Stimulated activated CD4-positive, alpha-beta T cell treated with anti-CD3 and anti-CD28 coated beads, Interleukin-12 subunit alpha, Interleukin-12 subunit beta, amount 100 ng/mL, for 4 hours (primary cell): ENCODE measurements at places on chromosomes 12 and 14.

DNA sequence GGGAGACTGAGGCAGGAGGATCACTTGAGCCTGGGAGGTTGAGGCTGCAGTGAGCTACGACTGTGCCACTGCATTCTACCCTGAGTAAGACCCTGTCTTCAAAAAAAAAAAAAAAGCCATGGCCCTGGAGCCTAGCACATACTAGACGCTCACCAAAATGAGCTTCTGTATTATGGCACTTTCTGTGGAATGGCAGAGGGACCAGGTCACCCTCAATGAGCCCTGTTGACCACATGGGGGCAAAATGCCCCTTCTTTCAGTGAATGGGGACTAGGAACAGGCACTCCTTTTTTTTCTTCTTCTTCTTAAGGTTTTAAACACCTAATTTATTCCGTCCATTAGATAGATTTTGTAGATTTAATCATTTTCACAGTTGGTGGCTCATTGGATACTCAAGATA lies 50.5 kb downstream of the FAM222A start:
- no peak for DNase-seq

- DNase-seq: peak; percentile 34
Measured at GRCh38 chr14:24274101-24274543, 2.7 kb upstream of the RABGGTA start.

- DNase-seq: no peak
Measured at GRCh38 chr12:25797386-25797785, 161.1 kb upstream of the RASSF8 start.

DNA sequence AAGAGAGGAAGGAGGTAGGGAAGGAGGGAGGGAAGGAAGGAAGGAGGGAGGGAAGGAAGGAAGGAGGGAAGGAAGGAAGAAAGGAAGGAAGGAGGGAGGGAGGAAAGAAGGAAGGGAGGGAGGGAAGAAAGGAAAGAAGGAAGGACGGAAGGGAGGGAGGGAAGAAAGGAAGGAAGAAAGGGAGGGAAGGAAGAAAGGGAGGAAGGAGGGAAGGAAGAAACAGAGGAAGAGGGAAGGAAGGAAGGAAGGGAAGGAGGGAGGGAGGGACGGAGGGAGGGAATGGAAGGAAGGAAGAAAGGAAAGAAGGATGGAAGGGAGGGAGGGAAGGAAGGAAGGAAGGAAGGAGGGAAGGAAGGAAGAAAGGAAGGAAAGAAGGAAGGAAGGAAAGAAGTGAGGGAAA lies 22.4 kb upstream of the CCDC63 start:
- DNase-seq: no peak

GRCh38 chr12:125079648-125080645 lies 14.7 kb downstream of the AACS start:
- DNase-seq: no peak

GRCh38 chr12:179131-179884 lies 34.6 kb downstream of the SLC6A12 start:
- no peak for DNase-seq

DNA sequence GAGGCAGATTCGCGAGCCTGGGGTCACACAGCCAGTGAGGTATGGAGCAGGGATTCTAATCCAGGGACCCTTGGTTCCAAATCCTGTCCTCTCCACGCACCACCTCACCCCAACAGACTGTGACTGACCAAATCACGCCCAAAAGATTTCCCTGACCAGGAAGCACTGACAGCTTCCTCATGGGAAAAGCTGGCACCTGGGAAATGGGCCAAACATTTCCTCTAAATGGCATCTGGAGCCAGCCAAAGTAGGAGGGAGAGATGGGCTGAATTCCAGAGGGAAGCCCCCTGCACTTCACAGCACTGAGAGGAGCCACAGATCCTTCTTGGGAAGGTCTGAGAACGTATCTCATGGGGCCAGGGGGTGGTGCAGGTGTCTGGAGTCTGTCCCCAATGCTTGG lies 28.8 kb downstream of the CCDC92 start:
- no peak for DNase-seq

GRCh38 chr12:57895389-57896114 lies 45.8 kb upstream of the ATP23 start:
- DNase-seq: no peak

DNA sequence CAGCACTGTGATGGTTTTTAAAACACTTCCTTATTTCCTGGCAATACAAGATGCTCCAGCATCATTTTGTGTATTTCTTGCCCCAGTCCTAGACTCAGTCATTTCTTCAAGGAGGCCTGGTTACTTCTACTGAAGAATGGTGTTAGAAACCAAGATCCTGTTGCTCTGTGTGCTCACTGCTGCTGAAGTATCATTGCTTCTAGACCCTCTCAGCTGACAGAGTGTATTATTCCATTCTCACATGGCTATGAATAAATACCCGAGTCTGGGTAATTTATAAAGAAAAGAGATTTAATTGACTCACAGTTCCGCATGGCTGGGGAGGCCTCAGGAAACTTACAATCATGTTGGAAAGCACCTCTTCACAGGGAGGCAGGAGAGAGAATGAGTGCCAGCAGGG lies 14.9 kb upstream of the SERPINA6 start:
- no peak for DNase-seq
